Stimulated activated CD8-positive, alpha-beta memory T cell treated with anti-CD3 and anti-CD28 coated beads, Interleukin-4, amount 100 ng/mL, for 1 hour (primary cell): ENCODE measurements at places on chromosomes 6 and 20.

DNA sequence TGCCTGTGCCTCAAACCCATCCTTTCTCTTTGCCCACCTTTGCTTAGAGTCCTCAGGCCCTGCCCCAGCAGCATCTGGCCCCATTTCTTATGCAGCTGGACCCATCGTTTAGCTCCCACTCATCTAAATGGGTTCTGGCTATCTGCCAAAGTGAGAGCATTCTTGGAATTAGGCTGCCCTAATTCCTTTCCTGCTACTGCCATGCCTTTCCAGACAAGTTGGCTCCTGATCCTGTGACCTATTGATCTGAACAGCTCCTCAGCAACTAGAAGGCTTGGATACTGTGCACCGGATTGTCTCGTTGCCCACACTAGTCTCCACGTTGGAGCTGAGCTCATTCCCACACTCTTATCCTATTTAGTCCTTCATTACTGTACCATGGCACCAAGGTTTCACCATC lies 22.9 kb downstream of the DZANK1 start:
- no peak for DNase-seq

DNA sequence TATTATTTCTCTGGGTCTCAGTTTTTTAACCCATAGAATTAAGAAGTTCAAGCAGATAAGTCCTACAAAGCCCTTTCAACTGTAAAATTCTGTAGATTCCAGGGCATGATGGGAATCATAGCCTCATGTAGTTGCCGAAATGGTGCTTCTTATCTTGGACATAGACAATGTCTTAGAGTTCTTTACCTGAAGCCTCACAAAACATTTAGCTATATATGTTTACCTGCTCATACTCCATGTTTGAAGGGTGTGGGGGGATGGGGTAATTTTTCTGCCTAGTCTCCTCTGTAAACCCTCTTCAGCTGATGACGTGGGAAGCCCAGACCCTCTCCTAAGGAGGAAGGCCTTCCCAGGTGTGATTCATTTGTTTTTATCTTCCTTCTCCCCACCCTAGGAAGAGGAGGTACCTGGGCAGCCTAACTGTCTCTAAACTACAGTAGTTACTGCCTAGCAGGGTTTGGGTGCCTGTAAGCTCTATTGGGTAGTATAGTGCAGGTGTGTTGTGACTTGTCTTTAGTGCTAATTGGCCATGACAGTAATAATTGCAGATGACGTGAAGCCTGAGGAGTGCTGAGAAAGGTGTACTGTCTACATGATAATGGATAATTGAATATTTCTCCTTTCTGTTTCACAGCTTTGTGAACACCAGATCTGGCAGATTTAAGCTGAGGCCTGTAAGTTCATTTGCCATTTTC lies 230.8 kb downstream of the TFAP2B start:
- no peak for DNase-seq

DNA sequence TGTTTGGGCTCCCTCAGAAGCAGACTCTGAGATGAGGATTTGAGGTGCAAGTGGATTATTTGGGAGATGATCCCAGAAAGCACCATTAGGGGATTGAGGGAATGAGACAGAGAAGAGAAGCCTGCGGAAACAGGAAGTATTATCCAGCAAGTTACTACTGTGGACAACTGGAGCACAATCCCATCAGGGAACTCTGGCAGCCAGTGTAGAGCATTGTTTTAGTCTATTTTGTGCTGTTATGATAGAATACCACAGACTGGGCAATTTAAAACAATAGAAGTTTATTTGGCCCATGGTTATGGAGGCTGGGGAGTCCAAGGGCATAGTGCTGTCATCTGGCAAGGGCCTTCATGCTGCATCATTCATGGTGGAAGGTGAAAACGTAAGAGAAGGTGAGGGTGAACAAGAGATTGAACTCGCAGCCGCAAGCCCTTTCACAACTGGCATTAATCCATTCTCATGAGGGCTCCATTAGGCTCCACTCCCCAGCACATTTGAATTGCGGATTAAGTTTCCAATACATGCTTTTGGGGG lies 43.5 kb upstream of the SLC9A8 start:
- no peak for DNase-seq

DNA sequence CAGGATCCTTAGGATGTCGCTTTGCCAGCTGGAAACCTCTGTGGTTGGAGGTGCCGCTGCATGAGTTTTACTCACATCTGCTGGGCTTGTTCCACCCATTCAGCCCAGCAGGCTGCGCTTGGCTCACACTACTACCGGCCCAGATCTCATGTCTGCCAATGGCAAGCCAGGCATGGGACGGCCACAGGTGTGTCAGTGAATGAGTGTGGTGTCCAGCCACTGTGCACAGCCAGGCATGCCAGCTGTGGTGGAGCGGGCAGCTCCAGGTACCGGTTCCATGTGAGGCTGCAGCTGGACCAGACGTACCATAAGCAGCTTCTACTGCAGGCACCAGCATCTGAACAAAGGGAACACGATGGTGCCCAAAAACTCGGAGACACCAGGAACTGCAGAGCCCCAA lies 33.1 kb upstream of the ASF1A start:
- DNase-seq = no peak

DNA sequence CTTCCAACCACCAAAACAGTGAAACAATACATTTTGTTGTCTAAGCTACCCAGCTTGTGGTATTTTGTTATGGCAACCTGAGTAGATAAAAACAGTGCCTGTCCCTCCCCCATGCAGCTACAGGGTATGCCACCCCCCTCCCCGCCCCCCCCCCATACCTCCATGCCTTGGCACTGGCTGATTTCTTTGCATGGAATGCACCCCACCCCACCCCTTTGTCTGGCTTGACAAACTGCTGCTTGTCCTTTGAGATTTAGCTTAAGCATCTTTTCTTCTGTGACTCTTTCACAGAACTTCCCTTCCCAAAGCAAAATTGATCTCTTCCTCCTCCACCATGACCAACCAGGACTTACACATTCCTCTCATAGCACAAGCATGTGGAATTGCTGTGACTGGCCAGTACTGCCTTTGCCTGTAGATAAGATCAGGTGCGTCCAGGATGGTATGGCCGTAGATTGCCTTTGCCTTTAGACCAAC lies 64.6 kb upstream of the ADGRF1 start:
- no peak for DNase-seq
